ENCODE measurements at places on chromosomes 3 and 15.

DNA sequence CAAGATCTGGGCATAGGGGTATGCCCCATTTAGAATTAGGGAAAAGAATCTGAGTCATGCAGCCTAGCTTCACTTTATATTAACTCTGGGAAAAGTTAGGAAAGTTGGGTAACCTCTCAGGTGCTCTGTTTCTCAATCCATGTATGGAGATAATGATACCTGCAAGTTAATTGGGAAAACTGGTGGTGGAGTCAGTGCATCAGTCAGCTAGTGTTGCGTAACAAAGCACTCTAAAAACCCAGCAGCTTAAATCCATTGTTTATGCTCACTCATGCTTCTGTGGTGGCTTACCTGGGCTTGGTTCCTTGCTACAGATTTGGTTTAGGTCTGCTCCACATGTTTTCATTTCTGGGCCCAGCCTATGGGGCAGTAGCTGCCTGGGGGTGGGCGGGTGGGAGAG lies 91.0 kb downstream of the SMAD3 start:
- no peak for DNase-seq

- DNase-seq: no peak
These were observed 805 bp upstream of the TRPM7 start for GRCh38 chr15:50687302-50687902.

GRCh38 chr3:46663591-46664135 lies 29.8 kb downstream of the ALS2CL start:
- DNase-seq: no peak

DNA sequence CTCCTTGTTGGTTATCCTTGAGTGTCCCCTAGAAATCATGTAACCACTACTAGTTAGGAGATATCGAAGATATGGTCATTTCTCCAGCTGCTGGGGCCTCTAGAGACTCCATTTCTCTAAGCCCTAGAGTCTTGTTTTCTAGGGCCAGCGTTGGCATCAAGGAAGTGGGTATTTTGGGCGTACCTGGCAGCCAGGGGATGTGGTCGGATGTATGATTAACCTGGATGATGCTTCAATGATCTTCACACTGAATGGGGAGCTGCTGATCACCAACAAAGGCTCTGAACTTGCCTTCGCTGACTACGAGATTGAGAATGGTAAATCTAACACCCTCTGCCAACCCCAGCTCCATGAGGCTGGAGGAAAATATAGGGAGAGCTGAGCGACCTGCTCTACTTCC lies 325.5 kb downstream of the RYR3 start:
- no peak for DNase-seq

DNA sequence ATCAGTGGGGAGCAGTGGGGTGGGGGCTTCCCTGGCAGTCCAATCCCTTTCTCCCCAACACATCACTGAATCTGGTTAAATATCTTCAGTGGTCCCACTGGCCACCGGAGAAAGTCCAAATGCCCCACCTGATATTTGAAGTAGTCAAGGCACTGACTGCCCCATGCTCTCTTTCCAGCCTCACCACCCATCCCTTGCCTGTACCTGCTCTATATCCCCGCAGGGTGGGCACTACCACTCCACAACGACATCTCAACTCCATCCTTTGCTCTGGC lies 101.7 kb downstream of the DAPK2 start:
- DNase-seq: no peak

DNA sequence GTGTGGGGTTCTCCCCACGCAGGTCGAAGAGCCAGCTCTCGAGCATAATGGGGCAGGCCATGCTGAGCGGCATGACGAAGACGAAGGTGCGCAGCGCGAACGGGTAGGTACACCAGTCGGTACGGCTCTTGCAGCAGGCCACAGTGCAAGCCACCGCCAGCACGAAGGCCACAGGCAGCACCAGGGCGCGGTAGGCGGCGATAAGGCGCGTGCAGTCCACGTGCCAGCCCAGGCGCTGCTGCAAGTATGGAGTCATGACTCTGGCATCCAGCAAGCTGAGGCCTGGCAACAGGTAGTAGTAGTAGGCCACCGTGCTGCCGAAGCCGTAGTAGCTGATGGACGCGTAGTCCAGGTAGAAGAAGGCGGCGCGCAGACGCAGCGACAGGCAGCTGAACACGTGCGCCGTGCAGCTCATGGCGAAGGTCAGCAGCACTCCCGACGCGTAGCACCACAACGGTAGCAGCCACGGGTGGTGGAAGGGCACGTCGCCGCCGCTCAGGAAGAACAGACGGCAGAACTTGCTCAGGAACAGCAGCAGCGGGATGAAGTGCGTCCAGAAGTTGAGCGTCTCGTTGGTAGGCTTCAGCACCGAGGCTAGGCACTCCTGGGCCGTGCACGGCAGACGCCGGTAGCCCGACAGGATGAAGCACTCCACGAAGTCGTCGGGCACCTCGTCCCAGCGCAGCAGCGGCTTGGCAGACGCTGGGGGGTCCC lies 797 bp downstream of the PAQR9 start:
- DNase-seq: no peak

- DNase-seq: no peak
These were observed 19.5 kb downstream of the UBXN7 start for GRCh38 chr3:196412704-196413103.

GRCh38 chr3:14093831-14094230 lies 30.8 kb downstream of the CHCHD4 start:
- no peak for DNase-seq

GRCh38 chr3:25587094-25587493 lies 77.6 kb downstream of the TOP2B start:
- no peak for DNase-seq

All from stimulated activated CD8-positive, alpha-beta memory T cell treated with anti-CD3 and anti-CD28 coated beads, Interleukin-4, amount 100 ng/mL, for 1 hour (primary cell).